ENCODE measurements at places on chromosomes 2 and 18.
A peak's percentile ranks its signal among the peaks of the same experiment; 100 is the strongest.

GRCh38 chr2:53091183-53091582, 676.4 kb upstream of the CHAC2 start:
- no peak for DNase-seq

GRCh38 chr18:44602845-44603244, 77.8 kb upstream of the SETBP1 start:
- DNase-seq = no peak

DNA sequence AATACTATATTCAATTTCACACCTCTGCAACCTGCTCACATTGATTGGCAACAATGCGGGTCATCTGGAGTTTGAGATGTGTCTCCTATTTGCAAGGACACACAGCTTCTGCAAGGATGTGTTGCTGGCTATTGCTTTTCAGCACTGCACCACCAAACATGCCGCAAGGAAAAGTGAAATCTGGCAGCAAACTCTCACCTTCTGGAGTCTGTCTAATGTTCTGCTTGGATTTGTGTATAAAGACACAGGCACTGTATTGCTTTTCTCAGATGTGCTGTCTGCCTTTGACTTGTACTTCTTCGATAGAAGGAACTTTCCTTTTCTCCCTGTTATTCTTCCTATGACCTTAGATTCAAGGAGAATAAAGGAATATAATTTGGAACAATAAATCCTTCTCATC, 138.6 kb upstream of the EPHA4 start:
- no peak for DNase-seq

GRCh38 chr2:241994086-241994485, 124.6 kb downstream of the RTP5 start:
- DNase-seq = no peak

- peak; percentile 26 for DNase-seq
Measured at GRCh38 chr2:171703574-171704347, 16.5 kb downstream of the DYNC1I2 start.

GRCh38 chr2:74419345-74419744, 2.1 kb downstream of the C2orf81 start:
- no peak for DNase-seq

DNA sequence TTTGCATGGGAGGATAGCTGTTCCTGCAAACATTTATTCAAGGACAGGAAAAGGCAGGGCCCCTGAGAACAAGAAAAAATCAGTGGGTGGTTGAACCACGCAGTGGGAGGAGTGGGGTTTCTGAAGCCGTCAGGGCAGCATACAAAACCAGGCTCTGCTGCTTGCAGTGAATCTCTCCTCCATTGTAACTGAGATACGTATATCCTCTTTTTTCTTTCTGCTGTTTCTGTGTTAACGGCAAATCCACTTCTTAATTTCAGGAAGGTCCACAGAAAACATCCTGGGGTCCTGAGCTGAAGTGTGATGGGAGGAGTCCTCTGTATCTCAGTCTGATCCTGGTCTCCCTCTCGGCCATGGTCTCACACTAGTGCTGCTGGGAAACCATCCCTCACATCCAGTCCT, 27.2 kb upstream of the KCNF1 start:
- no peak for DNase-seq

DNA sequence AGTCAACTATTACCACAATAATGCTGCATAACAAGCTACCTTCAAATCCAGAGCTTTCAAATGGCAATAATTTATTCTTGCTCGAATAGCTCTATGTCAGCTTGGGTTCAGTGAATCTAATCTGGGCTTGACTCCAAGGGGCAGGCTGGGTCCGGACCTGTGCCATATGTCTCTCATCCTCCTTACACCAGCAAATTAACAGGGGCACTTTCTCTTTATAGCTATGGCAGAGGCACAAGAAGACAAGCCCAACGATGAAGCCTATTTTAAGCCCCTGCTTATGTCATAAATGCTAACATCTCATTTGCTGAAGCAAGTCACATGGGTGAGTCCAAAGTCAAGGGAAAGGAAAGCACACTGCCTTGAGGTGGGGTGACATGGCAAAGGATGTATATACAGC, 13.3 kb upstream of the ZNF521 start:
- no peak for DNase-seq

- DNase-seq = no peak
Measured at GRCh38 chr18:48326901-48327675, 82.1 kb downstream of the ZBTB7C start.

DNA sequence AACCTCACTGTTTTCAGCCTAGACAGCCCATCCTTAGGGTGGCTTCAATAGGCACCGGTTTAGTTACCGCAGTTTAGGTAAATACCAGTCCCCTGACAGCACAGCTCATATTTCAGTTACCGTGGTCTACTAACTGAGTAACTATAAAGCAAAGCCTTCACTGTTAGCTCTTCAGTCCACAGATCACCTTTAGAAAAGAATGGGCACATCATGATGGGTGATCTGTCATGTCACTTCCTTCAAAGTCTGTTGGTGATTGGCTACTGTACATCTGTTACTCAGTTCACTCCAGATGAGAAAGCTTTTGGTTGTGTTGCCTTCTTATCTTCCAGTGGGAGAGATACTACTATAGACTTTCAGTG, 21.0 kb downstream of the SLC20A1 start:
- DNase-seq = no peak

DNA sequence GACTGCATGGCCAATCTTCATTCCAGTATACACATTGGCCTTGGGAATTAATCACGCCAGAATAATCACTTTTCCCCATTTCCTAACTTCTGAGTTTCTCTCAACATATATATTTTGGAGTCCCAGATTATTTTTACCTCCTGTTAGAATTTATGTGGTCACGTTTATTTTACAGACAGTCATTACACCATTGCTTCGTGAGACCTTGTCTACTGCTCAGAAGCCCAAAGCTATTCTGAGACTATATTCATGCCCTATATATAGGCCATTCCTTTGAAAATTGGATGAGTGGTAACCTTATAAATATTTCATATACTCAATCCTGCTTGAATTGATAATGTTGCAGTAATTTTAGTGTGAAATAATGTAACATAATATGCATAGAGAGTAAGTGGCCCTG, 610.0 kb upstream of the CDH2 start:
- no peak for DNase-seq

DNA sequence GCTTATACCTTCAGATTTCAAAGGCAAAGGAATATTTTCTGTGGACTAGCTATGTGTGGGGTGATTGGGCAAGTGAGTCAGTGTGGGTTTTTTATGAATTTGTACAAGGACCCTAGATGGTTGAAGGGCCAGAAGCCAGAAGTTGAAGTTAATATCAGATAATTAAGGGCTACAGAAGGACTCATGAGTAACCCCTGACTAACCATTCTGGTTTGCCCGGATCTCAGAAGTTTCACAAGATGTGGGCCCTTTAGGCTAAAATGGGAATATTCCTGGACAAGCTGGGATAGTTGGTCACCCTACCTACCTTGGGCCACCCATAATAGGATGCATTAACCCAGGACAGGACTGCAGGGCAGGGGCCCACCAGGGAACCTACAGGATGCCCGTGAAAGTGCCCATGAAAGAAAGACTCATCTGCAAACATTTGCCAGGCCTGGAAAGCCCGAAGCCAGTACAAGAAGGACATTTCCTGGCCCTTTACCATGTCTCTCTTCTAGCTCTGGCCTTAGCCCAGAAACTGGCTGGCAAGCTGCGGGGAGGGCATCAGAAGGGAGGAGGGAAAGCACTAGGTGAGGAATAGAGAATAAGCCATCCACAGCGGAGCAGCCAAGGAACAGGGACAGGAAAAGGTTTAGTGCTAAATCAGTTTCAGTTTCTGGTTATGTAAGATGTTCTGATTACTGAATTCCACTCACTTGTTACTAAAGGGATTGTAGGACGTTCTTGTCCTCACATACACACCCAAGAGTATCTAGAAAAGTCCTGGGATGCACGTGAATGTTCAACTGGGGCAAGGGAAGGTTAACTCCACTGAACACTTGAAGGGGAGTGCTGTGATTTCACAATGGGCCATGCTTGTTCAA, 33.6 kb downstream of the GCG start:
- DNase-seq = no peak

- DNase-seq = no peak
Measured at GRCh38 chr2:175439416-175439815, 257.9 kb upstream of the ATP5MC3 start.

GRCh38 chr2:223418131-223418530, 184.0 kb downstream of the SCG2 start:
- no peak for DNase-seq

- DNase-seq = no peak
Measured at GRCh38 chr2:147108548-147108947, 736.3 kb upstream of the ACVR2A start.

- no peak for DNase-seq
Measured at GRCh38 chr2:148338541-148338940, 306.0 kb upstream of the EPC2 start.

DNA sequence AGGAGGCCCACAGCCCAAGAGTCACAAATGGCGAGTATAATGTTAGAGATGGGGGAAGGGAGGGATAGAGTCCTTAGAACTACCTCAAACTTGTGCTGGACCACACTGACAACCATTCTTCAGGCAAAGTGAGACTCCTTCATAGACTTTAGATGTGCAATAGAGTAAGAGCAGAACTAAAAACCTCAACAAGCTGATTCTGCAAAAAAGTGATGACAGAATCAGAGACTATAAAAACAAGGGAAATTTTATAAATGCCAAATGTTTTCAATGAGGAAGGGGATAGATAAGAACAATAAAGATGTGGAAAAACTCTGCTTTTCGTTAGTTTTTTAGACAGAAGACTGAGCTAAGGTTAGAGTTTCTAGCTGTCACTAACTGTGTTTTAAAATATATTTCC, 17.7 kb downstream of the SMC6 start:
- no peak for DNase-seq

GRCh38 chr18:59047321-59048047, 92.2 kb upstream of the SEC11C start:
- no peak for DNase-seq

- DNase-seq = peak; percentile 71
Measured at GRCh38 chr2:20378891-20379519, 28.4 kb upstream of the PUM2 start.

- no peak for DNase-seq
Measured at GRCh38 chr2:58146707-58147106, 94.4 kb downstream of the FANCL start.

DNA sequence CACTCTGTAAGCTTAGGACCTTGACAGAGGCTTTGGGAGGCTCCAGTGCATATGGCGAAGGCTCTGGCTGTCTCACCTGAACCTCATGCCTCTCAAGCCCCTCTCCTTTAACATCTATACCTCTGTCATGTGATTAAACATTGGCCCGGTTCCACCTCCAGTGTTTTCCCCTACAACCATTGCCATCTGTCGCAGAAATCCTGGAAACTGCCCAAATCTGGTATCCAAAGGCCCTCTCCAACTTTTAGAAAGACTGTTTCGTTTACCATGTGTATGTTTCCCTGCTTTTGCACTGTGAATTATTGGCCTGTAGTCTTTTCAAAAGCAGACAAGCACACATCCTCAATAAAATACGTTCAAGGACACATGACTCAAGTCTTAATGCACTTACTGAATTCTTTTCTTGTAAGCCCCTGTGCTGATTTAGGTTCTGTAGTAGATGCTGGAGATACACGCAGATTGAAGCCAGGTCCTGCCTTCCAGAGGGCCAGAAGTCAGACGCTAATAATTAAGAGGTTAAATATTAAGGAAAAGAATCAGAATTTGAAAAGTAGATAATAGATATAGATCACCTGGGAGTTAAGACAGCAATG, 386.4 kb upstream of the SLC14A2 start:
- no peak for DNase-seq

DNA sequence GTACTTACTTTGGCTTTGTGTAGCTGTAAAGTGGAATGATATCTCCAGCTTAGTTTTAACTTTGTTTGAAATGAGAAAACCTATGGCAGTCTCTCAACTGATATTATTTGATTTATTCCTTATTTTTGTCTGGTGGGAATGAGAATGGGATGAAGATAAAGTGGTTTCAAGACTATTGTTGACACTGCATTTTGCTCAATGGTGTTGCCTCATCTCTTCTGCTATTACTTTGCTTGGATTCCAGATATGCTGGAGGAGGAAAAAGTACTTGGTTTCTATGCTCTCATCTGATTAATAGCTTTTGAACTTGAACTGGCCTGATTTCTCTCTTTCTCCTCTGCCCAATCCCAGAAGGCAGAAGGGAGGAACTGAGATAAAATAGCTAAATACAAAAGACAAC, 198.2 kb downstream of the CTNNA2 start:
- no peak for DNase-seq

DNA sequence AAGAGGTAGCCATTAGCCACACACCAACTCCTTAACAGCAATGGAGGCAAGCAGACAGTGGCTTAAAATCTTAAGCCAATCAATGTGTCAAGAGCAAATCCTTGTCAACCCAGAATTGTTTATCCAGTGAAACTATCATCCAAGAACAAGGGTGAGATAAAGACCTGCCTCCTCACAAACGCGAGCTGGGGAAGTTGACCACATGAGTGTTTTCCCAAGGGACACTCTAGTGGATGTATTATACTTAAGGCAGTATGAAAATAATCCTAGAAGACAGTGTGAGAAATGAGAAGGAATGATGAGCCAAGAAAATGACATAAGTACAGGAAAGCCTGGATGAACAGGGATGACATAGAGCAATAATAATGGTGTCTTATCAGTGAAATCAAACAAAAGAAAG, 209.6 kb downstream of the TWIST2 start:
- no peak for DNase-seq

DNA sequence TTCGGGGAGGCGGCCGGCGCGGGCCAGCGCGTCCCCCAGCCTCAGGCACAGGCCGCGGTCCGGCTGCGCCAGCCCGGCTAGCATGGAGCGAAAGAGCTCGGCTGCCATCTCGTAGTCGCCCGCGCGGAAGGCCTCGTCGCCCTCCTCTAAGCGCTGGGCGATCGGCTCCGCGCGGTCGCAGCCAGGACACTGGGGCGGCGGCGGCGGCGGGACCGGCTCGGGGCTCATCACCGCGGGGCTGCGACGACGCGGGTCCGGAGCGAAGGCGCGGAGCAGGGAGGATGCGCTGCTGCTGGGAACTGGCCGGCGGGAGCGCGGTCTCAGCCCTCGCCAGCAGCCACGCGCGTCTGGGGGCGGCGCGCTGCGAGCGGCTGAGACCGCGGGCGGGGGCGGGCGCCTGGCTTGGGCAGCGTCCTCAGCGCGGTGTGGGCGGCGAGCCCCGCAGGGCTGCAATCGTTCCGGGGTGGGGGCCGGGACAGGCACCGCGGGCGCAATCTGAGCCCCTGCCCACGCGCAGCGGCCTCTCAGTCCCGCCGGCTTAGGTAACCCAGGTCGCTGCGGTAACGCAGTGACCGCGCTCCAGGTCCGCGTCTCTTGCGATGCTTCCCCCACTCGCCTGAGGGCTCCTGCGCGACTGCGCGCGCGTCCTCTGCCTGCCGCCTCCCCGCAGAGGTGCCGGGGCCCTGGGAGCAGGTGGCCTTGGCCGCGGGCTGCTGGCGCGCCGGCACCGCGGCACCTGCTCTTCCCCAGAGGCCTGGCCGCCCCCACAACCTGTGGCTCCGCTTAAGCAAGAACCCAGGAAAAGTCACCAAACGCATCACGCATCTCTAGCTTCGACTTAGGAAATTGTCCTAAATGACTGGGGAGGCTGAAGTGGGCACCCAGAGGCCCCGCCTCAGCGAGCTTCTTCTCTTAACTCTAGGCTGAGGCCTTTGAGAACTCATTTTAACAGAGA, at the start of gene LONRF2:
LONRF2 (minus strand) TSS at position 636 of the 955 bp plus-strand sequence; CDS start at position 228, 408 bp downstream.
- peak; percentile 58 for DNase-seq
